ENCODE measurements at places on chromosomes 3 and 15.

GRCh38 chr3:27471923-27472550, 12.1 kb downstream of the SLC4A7 start:
- DNase-seq, result no peak

DNA sequence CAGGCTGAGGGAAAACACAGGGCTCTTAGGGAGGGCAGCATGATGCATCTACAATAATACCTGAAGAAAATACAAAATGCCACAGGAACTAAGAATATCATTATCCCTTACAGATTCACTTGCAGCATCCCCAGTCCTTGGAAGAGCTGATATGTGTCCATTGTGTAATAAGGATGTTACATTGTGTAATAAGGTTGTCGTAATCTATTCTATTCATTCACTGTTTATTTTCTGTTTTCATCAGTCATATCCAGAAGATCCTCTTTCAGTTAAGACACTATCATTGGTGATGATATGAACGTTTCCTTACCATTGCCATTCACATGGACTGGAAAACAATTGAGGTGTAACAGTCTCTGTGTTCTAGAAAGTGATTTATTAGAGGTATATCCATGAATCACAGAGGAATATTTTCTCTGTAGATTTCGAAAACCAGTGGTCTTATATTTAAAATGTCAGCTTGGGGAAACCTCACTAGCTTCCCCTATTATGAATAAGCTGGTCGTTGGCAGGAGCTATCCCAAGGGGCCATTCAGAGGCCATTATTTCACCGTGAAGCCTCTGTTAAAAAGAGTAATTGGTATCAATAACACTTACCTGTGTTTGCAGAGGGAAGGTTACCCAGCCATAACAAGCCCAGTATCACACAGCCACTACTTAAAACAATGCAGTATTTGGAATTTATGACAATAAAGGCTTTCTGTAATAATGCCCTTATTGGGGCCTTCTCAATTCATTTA, 241.1 kb downstream of the ZNF385D start:
- DNase-seq, result no peak

- peak; percentile 11 for DNase-seq
Measured at GRCh38 chr15:83207009-83207659, 489 bp downstream of the HDGFL3 start.

DNA sequence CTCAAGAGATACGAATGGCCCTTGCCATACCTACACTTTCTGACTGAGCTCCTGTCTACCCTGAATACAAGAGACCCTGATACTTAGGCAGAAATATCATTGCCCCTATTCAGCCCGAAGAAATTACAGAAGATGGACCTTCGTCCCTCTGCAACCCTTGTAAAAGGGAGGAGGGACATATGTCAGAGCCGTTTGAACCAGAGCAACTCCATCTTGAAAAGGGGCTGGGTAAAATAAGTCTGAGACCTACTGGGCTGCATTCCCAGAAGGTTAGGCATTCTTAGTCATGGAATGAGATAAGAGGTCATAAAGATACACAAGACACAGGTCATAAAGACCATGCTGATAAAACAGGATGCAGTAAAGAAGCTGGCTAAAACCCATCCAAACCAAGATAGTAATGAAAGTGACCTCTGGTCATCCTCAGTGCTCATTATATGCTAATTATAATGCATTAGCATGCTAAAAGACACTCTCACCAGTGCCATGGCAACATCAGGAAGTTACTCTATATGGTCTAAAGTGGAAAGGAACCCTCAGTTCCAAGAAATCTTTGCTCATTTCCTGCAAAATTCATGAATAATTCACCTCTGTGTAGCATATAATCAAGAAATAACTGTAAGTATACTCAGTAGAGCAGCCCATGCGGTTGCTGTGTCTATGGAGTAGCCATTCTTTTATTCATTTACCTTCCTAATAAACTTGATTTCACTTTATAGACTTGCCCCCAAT, 49.7 kb upstream of the GPD1L start:
- no peak for DNase-seq

- no peak for DNase-seq
Measured at GRCh38 chr3:123757281-123757940, 126.7 kb downstream of the MYLK start.

GRCh38 chr3:141707741-141708203, 30.3 kb upstream of the RNF7 start:
- DNase-seq, result peak; percentile 38

DNA sequence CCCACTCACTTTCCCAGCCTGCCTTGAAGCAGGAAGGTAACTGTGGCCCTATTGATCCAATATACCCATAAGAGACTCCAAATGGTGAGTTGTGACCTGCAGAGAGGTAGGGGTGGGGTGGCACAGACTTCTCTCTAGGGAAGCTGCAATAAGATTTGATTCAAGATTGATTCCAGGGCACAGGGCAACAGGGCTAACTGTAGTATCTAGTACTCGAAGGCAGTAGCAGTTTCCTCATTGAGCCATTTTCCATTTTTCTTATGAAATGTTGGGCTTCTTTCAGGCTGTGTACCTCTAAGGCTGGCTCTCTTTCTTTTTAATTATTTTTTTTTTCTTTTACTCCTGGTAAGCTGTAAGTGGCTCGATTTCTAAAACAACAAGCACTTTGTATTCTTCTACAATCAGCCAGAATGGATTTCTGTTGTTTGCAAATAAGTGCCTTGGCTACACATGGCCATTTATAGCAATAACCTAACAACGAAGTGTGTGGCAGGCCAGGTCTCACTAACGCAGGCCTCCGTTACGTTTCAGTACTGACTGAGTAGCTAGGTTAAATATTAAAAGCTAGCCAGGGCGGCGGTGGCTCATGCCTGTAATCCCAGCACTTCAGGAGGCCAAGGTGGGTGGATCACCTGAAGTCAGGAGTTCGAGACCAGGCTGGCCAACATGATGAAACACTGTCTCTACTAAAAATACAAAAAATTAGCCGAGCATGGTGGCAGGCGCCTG, 19.3 kb downstream of the CCDC12 start:
- DNase-seq, result no peak

- peak; percentile 40 for DNase-seq
Measured at GRCh38 chr3:187165144-187165543, 25.8 kb upstream of the RPL39L start.

DNA sequence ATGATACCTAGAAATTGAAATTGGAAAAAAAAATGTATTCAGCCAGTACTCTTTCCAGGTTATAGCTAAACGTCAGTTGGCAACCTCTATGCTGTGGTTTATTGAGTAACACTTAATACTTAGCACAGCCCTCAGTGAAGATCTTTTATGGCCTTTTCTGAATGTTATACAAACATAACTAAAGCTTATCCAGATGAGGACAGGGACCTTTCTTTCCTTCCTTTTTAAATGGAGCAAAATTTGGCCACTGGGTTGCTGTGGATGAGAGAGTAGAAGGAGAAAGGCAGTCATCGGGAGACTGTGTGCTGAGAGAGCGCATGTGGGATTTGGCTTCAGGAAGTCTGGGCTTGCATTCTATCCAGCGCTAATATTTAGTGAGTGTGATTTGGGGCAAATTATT, 36.1 kb downstream of the IGF1R start:
- peak; percentile 35 for DNase-seq

DNA sequence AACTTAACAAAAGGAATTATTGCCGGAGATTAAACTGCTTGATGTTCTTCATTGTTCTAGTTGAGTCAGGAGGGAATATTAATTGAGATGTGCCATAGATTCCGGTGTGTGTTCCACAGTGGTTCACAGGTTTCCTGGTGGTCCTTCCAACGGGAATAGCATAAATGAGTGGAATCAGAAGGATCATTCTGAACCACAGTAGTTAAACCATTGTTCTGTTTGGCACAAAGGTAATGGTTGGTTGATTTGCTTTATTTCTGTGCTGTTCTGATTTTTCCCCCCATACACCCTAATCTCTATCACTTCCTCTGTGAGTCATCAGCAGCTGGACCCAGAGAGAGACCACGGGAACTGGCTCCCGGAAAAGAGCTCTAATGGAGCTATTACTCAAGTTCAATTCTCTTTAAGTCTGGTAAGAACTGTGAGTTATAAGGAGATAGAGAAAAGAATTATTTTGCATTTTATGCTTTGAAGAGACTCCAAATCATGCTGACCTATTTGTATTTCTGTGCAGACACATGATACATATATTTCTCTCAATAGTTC, 627.2 kb downstream of the ZIC1 start:
- peak; percentile 5 for DNase-seq

- no peak for DNase-seq
Measured at GRCh38 chr3:160598865-160599264, 33.5 kb upstream of the KPNA4 start.

DNA sequence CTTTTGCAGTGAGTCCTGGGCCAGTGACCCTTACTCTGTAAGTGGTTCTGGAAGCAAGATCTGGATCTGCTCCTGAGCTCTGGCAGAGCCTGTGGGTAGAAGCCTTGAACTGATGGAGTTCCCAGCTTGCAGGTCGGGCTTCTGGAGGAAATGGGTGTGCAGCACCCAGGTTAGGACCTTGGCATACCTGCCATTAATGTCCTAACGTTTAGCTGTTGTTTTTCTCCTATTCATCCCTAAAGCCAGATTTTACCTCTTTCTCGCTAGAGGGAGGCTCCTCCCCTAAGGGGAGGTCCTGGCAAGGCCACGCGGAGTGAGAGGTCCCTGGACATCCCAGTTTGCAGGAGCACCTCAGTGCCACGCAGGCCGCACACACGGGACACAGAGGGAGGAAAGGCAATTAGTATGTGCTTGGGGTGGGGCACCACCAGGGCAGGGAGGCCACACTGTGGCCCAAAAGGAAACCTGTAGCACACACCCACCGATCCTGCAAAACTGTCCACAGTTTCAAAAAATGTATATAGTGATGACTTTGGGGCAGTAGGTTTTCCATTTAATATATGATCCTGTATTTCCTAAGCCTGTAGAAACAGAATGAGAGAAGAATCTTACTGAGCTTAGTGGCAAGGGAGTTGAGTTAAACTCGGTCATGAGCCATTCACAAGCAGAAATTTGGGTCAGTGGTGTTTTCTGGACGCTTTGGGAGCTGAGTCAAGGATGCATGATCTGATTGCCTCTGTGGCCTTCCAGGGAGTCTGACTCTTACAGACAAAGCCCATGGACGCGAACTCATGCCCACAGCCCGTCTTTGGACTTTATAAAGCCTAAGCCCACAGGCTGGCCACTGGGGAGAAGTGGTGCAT, 148.7 kb downstream of the LRRK1 start:
- DNase-seq, result no peak

- no peak for DNase-seq
Measured at GRCh38 chr15:58392141-58392540, 39.6 kb upstream of the LIPC start.

DNA sequence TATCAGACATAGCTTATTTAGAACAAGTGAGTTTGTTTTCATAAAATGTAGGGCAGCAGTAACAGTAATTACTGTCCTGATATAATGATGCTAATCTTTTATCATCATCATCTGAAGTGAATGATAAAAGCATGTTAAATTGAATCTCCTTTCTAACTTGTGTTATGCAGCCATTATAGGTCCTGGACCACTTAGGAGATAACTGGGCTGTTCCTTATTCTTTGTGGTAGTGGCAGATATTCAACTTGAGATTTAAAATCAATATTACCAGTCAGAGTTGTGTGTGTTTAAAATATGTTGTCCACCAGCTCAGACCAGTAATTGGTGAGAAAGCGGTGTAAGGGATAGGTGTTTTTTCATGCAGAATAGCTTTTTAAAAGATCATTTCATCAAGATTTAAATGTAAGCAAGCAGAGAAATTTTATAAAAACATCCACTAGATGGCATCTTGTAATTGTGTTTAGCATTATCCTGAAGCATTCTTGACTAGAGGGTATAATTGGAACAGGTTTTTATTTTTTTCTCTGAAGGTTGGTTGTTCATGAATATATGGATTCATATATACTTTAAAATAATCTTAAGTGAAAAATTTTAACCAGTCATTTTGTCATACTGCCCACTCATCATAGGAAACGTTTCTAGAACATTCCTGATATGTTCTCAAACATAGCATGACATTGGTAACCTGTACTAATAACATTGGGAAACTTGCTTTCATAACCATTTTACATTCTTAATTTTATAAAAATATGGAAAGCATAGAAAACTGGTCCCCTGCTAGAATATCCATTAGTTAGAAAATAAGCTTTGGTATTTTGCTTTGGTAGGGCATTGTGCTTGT, 153.9 kb downstream of the BBX start:
- peak; percentile 18 for DNase-seq

DNA sequence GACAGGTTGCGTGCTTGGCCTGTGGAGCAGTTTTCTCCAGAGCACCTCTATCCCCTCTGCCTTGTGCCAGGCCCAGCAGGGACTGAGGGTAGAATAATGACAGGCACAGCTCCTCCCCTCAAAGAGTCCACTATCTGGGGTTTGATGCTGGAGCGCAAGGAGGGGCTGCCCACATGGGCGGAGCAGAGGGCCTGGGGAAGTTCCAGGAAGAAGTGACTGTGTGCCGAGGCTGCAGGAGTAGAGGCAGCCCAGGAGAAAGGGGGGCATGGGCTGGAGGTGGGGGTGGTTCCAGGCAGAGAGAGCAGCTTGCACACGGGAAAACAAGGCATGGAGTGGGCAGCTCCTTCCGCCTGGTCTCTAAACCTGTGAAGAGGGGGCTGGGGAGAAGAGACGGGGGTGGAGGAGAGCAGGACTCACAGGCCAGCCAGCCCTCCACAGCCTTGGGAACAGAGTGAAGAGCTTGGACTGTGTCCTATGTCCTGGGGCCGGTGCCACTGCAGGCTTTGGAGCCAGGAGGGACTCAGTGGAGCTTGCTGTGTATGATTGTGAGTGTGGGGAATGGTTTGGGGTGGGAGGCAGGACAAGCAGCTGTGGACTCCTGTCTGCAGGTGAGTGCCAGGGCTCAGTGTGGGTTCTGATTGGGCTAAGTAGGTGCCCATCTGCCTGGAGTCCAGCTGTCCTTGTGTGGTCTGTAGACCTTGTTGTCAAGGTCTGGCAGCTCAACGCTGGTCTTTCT, 48.1 kb downstream of the APBA2 start:
- DNase-seq, result no peak

GRCh38 chr15:48962662-48963523, 826 bp downstream of the SHC4 start:
- peak; percentile 25 for DNase-seq

GRCh38 chr3:41002104-41002503, 197.2 kb upstream of the CTNNB1 start:
- no peak for DNase-seq

DNA sequence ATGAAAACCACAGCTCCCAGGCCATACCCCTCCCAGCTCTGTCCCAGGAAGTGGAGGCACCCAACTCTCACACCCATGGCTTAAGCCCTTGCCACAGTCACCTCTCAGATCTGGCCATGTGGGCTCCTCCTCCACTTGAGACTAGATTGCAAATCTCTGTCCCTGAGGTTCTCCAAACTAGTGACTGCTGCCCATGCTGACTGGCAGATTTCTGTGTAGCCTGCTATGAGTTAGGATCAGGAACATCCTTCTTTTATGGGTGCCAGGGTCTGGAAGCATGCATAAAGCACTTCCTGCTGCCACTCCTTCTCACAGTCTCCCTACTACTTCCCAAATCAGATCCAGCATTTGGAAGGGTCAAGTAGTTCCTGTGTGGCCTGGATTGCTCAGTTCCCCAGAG, 59.6 kb upstream of the GOLIM4 start:
- DNase-seq, result no peak
